ENCODE measurements at places on chromosomes 2 and 18. TPM values are rescaled to one million over a fixed set of nuclear protein-coding genes. Genes with fewer than 3 reads are reported as not detected.

DNA sequence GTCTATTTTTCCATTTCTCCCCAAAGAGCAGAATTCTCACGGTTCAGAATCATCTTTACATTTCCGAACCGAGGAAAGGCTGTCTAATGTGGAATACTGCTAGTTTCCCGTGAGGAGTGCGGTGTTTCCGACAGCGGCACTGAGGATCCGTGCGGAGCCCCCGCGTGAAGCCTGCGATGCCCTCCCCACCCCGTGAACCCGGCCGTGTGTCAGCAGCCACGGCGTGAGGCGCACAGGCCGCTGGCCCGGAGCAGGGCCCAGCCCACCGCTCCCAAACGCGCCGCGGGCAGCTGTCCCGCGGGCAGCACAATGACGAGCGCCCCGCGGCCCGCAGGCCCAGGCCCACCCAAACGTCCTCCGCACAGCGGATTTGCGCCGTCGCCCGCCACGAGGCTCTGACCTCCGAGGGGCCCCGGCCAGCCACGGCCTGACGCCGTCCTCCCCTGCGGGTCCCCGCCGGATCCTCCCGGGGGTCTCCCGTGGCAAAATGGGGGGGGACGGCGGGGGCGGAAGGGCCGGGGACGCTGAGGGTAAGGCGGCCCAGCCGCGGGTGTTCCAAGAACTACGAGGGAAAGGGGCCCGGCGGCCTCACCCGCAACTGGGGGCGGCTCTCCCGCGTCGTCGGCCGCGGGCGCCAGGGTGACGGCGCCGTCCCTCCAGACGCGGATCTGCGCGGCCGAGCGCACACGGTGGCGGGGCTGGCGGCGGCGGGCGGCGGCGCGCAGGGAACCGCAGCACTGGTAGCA lies 796 bp downstream of the SPIRE1 start:
- peaks cover 19% of the 10 kb centered on the region for H3K27me3 ChIP-seq
- H3K27ac ChIP-seq: no peak overlapping the region
- DNase-seq: peak; percentile 27
- peak overlapping the region; percentile 67 for H3K4me3 ChIP-seq

GRCh38 chr2:42613281-42614064 lies 45.0 kb downstream of the MTA3 start:
- peaks cover 21% of the 10 kb centered on the region for H3K36me3 ChIP-seq
- no peaks in the 10 kb centered on the region for H3K27me3 ChIP-seq
- no peak for DNase-seq
- H3K4me1 ChIP-seq: no peaks in the 10 kb centered on the region
- no peak overlapping the region for H3K4me3 ChIP-seq
- H3K27ac ChIP-seq: no peak overlapping the region

DNA sequence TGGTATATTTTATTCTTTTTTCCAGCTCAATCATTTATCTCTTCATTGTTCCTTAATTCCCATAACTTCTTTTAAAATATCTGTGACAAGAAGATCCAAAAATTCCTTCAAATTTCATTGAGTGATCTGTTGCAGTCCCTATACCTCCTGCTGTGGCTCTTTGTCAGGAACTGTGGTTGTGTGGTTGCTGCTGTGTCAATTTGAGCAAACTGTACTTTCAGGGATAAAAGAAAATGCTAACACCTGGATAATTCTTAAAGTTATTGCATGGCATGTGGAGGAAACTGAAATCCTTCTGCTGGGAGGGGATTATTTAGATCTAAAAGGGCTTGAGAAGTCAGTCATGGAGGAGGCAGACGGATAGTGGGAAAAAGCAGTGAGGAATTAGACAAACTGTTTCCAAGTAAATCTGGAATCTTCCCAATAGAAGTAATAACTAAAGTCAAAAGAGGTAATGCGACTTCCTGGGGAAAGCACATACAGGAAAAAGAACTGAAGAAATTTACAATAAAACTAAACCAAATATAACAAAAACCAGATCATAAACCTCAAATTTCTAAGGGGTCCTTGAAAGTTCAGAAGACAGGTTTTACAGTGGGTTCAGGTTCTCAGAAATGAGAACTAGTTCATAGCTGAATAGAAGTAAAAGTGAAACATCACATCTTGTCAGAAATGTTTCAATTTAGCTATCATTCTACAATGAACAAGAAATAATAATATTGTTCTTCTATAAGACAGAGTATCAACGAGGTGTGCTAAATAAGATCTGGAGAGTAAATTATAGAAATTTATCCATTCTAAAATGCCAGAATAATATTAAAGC lies 33.5 kb upstream of the CD226 start:
- peaks cover 47% of the 10 kb centered on the region for H3K36me3 ChIP-seq
- H3K27me3 ChIP-seq: no peaks in the 10 kb centered on the region
- peak overlapping the region; percentile 48 for H3K27ac ChIP-seq
- DNase-seq: no peak
- peak overlapping the region; percentile 6 for H3K4me3 ChIP-seq

The IHH gene
- not detected for total RNA-seq

GRCh38 chr2:200575957-200576356 lies 9.9 kb upstream of the AOX1 start:
- H3K36me3 ChIP-seq: peaks cover 54% of the 10 kb centered on the region
- no peak overlapping the region for H3K4me3 ChIP-seq
- H3K4me1 ChIP-seq: peaks cover 4% of the 10 kb centered on the region
- DNase-seq: no peak
- peak overlapping the region; percentile 3 for H3K27ac ChIP-seq

DNA sequence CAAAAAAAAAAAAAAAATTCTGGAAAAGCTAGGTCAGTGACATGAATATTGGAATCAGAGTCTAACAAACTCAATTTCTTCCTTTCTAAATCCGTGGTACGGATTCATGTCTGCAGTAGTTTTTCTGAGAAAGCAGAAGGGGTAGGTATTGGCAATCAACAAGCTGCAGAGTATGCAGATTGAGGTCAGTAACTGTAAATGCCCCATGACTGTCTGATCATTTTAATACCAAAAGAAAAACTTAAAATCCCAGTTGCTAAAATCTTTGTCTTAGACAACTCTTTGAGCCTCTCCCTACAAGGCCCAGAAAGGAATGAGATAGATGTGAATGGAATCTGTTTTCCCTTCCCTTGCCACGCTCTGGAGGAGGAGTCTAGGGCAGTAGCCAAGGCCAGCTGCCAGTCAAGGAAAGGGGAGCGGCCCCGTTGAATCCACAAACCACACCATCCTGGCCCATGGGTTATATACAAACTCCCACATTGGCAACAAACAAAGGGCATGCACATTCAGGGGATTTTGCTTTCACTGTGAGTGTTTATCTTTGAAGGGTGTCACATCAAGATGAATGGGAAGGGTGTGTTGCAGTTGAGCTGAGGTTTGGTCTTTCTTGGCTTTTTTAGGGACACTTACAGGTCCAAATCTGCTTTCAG lies 6.1 kb upstream of the CASP8 start:
- H3K27me3 ChIP-seq: no peaks in the 10 kb centered on the region
- peaks cover 82% of the 10 kb centered on the region for H3K4me1 ChIP-seq
- H3K36me3 ChIP-seq: peaks cover 54% of the 10 kb centered on the region
- DNase-seq: no peak

- DNase-seq: no peak
- H3K27me3 ChIP-seq: peaks cover 16% of the 10 kb centered on the region
- no peak overlapping the region for H3K4me3 ChIP-seq
- no peak overlapping the region for H3K27ac ChIP-seq
Observed at GRCh38 chr2:147649998-147650397, 194.8 kb upstream of the ACVR2A start.
